Stimulated activated CD4-positive, alpha-beta T cell treated with anti-CD3 and anti-CD28 coated beads, Interleukin-12 subunit alpha, Interleukin-12 subunit beta, amount 100 ng/mL, for 4 hours (primary cell): ENCODE measurements at places on chromosomes 2 and 18.

DNA sequence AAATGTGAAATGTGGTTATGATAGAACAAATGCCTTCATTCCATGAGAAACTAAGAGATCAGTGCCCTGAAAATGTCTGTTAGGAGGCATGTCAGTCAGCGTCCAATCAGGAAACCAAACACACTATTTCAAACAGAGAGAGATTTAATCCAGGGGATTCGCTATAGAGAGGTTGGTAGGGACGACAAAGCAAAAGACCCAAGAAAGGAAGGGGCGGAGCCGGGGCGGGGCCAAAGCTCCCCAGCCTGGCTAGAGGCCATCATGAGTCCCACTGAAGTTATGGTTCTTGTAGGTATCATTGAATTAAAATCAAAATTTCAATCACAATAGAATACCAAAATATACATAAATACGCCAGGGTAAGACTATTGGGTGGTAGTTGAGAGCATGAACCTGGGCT lies 32.9 kb upstream of the RNF149 start:
- peak; percentile 27 for DNase-seq

DNA sequence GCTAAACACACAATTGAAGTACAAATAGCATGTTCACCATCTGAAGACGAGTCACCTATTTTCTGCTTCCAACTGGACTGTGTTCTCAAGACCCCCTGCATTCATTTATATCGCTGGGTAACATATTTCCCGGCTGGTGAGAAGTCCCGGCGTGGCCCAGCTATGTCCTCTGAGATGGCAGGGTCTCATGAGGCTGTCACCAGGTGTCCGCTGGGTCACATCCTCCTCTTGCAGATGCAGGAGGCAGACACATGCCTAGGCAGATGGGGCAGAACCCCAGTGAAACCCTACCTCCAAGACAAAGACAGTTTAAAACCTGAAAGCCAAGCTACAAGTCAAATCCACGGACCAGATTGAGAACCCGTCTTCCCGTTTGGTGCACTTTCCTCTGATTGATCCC lies 36.8 kb upstream of the UBE2F start:
- DNase-seq, result no peak

DNA sequence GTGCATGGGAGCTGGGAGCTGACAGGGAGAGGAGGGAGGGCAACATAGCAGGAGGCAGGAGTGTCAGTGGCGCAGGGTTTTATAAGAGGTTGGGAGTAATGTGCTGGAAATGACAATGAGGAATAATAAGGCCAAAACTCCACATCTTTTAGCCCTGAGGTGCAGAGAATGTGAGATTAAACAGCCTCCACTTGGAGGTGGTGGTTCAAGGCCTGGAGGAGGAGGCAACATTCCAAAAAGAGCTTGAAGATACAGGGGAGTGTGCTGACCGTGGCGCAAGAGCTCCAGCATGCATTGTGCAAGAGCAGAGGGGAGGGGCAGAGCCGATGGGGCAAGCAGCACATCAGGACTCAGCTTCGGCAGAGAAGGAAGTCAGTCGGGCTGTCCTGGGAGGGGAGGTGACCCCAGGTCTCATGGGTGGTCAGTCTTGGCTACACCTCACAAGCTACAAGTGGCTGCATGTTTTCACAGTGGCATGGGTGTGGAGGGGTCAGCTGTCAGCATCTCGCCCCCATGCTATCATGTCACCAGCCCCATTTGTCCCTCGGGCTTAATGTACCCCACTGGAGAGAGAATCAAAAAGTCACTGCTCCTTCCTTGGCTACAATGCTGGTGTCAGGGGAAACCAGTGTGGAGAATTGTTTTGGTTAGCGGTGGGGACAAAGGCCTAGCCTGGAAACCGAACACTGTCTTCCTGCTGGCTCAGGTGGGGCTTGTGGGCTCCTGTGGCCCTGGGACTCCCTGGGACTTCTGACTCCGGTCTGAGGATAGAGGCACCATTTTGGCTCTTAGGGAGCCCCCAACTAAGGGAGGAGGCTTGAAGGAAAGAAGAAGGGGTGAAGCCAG lies 208.0 kb downstream of the ZFP36L2 start:
- DNase-seq, result no peak

DNA sequence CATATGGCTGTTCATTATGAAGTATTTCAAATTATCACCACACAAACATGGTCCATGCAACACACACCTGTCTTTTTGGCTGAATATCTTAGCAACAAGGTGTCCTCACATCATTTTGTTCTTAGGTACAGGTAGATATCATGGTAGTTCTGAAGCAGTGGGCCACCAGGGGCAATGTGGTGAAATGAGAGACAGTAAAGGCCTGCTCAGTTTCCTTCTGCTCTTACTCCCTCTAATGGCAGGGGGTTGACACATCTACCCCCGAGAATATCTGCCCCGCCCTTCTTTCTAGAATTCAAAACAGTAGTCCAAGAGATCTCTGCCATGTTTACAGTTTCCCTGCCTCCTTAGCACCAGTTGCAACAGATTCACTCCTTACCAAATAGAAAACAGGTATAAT lies 147.0 kb upstream of the KLHL14 start:
- DNase-seq, result no peak

- no peak for DNase-seq
Measured at GRCh38 chr2:139170406-139170805, 390.2 kb upstream of the NXPH2 start.

GRCh38 chr2:15851076-15851693 lies 89.2 kb upstream of the MYCN start:
- no peak for DNase-seq

DNA sequence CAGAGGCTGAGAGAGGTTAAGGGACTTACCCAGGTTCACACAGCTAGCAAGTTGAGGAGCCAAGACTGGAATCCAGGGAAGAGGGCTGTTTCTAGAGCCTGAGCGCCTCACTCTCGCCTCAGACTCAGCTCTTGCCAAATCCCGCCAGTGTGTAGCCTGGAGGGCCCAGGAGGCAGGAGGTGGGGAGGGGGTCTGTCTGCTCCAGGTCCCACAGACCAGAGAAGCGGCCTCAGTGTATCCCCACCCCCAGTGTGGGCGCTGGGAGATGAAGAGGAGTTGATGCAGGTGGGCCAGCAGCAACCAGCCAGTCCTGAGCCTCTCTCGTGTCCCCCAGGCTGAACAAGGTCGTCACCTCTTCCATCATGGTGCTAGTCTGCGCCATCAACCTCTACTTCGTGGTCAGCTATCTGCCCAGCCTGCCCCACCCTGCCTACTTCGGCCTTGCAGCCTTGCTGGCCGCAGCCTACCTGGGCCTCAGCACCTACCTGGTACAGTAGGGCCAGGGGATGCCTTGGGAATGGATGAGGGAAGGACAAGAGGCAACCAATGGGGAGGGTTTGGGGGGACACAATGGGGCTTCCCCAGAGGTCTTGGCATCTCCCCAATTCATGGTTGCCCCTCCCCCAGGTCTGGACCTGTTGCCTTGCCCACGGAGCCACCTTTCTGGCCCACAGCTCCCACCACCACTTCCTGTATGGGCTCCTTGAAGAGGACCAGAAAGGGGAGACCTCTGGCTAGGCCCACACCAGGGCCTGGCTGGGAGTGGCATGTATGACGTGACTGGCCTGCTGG lies 5.2 kb upstream of the CTDSP1 start:
- no peak for DNase-seq

GRCh38 chr2:101696272-101697123 lies 1.0 kb upstream of the MAP4K4 start:
- DNase-seq, result no peak

- DNase-seq, result no peak
Measured at GRCh38 chr2:172119089-172119488, 16.4 kb upstream of the DLX2 start.

- DNase-seq, result no peak
Measured at GRCh38 chr2:40220177-40220925, 231.5 kb downstream of the SLC8A1 start.

DNA sequence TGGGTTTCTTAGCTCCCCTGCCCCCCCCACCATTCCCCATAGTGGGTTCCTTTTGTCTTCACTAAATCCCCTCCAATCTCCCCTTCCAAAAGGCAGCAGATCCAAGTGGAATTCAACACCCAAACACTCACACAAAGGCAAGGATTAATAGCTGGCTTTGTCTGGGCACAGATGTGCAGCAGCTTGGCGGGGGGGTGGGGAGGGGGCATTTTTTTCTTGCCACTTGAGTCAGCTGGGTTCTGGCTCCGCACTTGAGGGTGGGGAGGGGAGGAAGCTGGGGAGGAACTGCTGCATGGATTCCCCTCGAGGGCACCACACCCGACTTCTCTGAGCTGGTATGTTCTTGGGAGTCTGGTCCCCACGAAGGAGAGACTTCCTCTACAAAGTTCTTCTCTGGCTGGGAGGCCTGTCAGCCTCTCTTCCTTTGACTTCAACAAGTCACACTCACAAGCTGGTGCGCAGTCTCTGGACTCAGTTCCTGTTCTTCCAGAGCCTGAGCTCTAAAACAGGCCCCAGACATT lies 36.0 kb downstream of the SERTAD2 start:
- no peak for DNase-seq

GRCh38 chr2:227430639-227431038 lies 41.3 kb upstream of the AGFG1 start:
- no peak for DNase-seq

DNA sequence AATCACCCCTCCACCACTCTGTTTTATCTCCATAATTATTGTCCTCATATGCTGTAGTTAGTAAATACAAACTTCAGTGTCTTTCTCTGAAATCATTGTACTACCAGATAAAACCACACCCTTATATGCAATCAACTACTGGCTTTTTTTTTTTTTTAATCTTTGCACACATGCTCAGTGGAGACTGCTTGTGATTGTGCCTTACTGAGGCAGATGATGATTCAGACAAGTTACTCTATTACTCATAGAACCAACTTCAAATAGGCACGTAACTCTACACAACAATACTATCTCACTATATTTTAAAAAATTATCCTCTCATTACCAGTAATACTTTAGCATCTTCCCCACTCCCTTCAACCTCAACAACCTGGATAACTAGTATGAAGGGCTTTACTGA lies 1278.4 kb upstream of the PIK3C3 start:
- DNase-seq, result no peak

- DNase-seq, result no peak
Measured at GRCh38 chr2:120403676-120404075, 57.7 kb downstream of the INHBB start.

- peak; percentile 31 for DNase-seq
Measured at GRCh38 chr2:75608684-75609333, 37.8 kb upstream of the MRPL19 start.

- no peak for DNase-seq
Measured at GRCh38 chr2:46169467-46169866, 127.7 kb upstream of the EPAS1 start.
